RWPE1 (cell line): ENCODE measurements at places on chromosomes 12 and 14.

- DNase-seq: peak; percentile 32
Measured at GRCh38 chr14:75969891-75970290, 11.9 kb downstream of the TGFB3 start.

- no peak for DNase-seq
Measured at GRCh38 chr14:68716698-68717097, 76.2 kb downstream of the ZFP36L1 start.

- no peak for DNase-seq
Measured at GRCh38 chr12:18139254-18139653, 49.3 kb upstream of the RERGL start.

- no peak for DNase-seq
Measured at GRCh38 chr12:84661786-84662185, 250.8 kb downstream of the SLC6A15 start.

DNA sequence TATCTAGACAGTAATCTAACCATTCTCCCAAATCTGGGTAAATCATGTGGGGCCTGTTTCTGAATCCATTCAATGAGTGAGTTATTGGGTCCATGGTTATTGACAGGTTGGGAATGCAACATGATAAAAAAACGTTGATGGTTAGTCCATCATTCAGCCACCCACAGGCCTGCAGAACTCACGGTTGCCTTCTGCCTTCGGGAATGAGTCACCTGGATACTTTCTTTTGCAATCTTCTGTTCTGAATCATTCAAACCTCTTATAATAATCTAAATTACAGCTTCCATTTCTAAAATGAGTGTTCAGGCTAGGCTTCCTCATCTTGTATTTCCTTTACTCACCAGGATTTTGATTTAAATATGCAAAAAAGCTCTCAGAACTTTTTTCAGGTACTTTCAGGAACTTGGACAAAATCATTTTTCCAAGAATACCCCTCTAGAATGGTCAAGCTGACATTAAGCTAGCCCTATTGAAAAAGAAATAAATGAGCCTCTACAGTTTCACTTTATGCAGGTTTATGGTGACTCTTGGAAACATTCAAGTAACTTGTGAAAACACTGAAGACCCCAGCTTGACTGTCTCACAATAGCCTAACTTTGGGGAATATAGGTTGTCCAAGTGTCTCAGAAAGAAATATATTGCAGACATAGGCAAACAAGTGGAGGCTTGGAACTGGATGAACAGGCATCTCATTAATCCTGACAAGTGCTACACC lies 94.4 kb downstream of the KCNK10 start:
- DNase-seq: peak; percentile 20

DNA sequence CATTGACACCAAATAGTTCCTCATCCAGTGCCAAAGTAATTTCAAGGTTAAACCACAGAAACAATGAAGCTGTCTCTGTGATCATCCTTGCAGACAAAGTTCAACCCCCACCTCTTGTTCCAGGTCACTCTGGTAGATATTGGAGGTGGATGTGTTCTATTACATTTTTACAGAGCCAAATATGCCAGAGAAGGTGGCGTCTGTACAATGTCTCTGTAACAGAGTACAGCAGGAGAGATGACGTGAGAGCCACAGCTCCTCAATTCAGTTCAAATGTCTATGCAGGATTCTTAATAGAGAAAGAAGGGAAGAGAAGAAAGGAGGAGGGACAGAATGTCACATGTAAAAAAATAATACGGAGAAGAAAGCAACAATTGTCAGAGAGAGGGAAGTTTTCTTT lies 268.3 kb upstream of the OR4E1 start:
- no peak for DNase-seq

DNA sequence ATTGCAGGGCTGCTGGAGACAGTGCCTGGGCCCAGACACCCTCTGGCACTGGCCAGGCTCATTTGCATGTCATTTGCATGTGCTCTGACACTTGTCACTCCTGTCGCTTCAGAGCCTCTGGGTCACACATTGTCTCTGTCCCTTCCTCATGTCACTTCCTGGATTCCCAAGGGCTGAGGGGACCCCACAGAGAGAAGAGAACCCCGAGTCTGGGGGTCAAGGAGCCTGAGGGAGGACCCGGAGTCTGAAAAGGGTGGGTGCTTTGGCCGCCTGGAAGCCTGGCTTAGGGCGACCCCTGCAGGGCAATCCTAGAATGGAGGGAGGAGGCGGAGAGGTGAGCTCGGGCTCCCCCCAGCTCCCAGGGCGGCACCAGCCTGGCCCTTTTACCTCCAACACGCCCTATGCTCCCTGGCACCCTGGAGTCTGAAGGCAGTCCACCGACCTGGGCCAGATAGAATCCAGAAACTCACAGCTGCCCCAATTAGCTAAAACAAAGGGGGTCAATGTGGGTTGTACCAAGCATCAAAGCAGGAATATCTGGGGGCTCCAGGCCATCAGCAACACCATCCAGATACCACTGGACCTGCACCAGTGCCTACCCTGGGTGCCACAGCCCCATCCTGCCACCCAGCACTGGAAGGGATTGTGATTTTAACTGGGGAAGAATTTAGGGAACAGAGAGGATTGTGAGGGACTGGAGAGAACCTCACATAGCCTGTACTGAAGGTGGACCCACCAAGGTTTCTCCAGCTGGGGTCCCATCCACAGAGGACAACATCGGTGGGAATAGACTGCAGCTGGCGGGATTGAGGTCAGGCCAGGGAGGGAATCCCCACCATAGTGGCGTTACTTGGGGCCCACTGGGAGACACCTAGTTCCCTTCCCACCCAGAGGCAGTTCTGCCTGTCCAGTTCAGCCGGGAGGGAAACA lies 21.8 kb upstream of the KRT78 start:
- peak; percentile 68 for DNase-seq

DNA sequence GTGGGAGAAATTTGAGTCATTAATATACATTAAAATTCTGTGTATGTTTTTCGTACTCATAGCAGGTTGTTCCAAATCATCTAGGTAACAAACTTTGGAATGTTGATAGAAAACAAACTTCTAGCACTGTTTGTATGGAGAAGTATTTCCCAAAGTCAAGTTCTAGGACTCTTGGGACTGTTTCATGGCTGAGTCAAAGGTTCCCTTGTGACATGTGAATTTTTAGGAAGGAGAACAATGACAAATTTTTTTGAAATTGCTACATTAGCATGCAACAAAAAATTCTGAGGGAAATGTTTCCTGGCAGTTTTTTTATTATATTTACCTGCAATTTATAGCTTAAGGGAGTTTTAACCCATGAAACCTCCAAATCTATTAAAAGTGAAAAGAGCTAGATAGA lies 73.8 kb downstream of the RASSF8 start:
- no peak for DNase-seq
